ENCODE measurements at places on chromosomes 16 and 17.

GRCh38 chr17:7557775-7558543, 591 bp upstream of the TNFSF13 start:
- DNase-seq, result no peak

DNA sequence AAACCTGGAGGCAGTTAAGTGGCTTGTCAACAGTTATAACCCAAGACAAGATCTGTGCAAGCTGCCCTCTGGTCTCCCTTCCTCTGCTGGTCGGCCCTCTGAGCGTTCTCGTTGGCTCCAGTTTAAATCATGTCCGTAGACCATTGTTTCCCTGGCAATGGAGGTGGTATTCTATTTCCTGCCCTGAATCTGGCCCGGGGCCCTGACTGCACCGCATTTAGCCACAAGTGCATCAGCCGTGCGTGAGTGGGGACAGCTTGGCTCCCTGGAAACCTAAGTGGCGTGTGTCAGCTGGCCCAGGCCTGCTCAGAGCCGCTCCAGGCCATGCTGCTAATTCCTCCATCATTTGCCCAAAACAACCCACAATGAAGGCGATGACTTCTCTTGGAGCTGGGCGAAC, 15.0 kb upstream of the MYLK3 start:
- no peak for DNase-seq

GRCh38 chr17:43212641-43213490, 1.2 kb downstream of the TMEM106A start:
- DNase-seq, result no peak

DNA sequence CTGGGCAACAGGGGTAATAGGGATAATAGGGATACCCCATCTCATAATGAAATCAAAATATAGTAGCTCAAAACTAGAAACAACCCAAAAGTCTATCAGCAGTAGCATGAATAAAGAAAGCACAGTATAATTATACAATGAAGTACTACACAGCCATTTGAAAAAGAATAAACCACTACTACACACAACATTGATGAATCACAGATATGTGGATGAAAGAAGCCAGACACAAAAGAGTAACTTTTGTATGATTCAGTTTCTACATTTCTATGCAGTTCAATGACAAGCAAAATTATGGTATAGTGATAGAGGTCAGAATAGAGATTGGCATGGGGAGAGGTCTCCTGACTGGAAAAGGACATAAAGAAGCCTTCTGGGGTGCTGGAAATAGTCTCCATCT, 2.8 kb upstream of the HOXB13 start:
- no peak for DNase-seq

DNA sequence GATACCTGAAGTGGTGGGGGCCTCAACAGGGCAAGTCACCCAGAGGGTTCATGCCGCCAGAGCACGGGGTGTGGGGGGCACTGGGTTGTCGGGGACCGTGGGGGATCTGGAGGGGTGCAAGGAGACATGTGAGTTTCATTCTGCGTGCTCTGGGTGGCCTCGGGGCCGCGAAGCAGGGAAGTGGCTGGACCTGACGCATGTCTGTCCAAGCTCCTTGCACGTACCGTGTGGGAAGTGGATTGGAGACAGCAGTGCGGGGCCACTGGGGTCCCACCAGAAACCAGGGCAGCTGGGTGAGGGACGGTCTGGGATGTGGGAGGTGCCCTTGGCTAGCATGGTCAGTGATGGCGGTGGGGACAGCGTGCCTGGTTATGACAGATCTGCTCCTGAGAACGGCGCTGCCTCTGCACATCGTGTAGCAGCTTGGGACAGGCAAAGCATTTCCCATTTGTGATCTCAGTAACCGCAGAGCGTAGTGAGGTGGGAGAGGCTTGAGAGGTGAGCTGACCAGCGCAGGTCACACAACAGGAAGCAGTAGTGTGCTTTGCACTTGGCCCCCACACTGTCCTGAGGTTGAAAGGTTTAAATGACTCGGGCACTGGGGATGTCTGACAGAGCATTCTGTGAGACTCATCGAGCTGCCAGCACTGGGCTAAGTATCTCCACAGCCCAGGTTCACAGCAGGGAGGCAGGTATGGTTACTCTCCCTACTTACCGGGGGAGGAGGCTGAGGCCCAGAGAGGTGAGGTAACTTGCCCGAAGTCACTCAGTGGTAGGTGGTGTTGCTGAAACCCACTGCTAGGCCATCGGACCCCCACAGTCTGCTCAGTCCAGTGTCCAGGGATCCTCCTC, 114.4 kb downstream of the SOCS1 start:
- DNase-seq, result no peak

GRCh38 chr16:13999895-14000425, 71.2 kb upstream of the MRTFB start:
- DNase-seq, result no peak

GRCh38 chr17:29196769-29197515, 16.7 kb upstream of the MYO18A start:
- no peak for DNase-seq

GRCh38 chr17:65099941-65100315, 37.2 kb upstream of the RGS9 start:
- DNase-seq, result peak; percentile 35

DNA sequence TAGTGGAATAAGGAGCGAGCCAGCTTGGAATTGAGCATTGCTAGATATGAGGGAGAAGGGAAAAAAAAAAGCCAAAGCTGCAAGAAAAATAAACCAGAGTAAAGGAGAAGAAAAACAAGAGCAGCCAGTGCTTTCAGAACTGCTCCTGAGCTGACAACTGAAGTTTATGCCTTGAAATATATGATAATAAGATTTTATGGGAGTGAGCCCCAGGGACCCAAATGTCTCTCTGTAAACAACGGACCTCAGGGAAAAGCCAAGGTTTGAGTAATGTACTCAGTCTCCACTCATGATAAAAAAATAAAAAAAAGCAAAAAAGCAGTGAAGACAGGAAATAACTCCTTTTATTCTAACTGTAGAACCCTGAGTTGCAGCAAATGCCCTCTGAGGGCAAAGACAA, 132.6 kb downstream of the SNX11 start:
- DNase-seq, result no peak

- no peak for DNase-seq
These were observed 961 bp downstream of the AMFR start for GRCh38 chr16:56424404-56424764.

- no peak for DNase-seq
These were observed 23.7 kb upstream of the CYLD start for GRCh38 chr16:50718061-50718760.

GRCh38 chr16:78715673-78716072, 616.2 kb downstream of the WWOX start:
- DNase-seq, result no peak

- DNase-seq, result no peak
These were observed 97.2 kb downstream of the RAP1GAP2 start for GRCh38 chr17:2893422-2893914.

DNA sequence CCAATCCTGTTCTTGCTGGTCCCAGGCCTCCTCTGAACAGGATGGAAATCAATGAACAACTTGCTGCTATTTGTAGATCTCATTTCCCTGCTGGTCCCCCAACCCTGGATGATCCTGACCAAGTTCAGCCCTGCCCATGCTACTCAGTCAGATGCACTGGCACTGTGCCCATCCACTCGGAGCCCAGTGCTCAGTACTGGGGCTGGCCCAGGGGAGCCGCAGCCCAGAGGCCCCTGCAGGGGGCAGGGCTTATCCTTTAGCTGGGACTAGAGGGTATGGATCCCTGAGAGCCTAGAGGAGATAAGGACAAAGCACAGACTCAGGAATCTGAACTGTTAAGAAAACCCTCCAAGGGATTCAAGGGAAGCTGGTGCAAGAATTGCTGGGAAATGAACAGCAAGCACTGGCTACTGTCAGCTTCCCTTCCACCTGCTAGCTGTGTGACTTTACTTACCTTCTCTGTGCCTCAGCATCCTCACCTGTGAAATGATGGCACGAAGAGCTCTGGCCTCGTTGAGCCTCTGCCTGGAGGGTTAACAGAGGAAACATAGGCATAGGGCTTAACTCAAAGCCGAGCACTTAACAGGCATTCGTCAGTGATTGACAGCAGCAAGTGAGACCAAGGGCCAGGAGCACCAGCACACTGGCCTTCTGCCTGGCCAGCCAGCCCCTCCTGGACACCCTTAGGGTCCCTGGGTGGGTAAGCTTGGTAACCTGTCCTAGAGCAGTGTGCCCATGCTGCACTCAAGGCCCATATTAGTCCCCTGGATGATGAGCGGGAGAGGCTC, 29.8 kb upstream of the C1QL1 start:
- no peak for DNase-seq

DNA sequence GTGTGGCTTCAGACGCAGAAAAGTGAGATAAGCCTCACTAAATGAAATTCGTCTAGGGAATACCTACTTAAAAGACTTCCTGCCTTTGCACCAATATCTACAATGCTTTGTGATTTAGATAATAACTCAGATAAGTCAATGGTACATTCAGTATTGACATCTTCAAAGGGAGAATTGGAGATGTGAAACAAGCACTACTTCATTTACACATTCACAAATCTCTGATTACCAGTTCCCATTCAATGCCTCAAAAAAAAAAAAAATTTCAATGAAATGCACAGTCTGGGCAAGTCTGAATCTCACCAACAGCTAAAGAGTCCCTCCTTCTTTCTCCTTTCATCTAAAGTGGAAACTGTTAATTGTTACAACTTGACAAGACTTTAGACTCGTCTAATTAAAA, 3.7 kb downstream of the PHF12 start:
- DNase-seq, result no peak

DNA sequence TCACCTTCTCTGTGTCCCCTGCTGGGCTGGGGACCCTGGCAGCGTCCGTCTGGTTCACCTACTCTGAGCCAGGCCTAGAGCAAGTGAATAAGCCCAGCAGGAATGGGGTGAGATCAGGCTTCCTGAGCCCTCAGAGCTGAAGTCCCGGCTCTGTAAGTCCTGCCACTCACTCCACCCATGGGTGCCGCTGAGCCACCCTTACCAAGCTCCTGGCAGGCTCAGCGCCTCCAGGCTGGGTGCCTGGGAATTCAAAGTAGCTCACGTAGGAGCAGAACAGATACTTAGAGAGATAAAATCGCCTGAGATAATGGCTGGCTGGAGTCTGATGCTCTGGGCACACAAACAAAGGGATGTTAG, 9.8 kb upstream of the LASP1NB start:
- no peak for DNase-seq

GRCh38 chr16:1791256-1791942, 2.1 kb downstream of the IGFALS start:
- no peak for DNase-seq

- no peak for DNase-seq
These were observed 2.6 kb upstream of the N4BP1 start for GRCh38 chr16:48612611-48613010.

GRCh38 chr17:50312308-50312707, 33.6 kb upstream of the XYLT2 start:
- no peak for DNase-seq

GRCh38 chr17:17175917-17176316, 30.2 kb downstream of the PLD6 start:
- DNase-seq, result no peak

GRCh38 chr16:79001156-79001967, 599.2 kb downstream of the MAF start:
- DNase-seq, result no peak

- no peak for DNase-seq
These were observed 104.6 kb upstream of the ZFHX3 start for GRCh38 chr16:73152386-73153125.

DNA sequence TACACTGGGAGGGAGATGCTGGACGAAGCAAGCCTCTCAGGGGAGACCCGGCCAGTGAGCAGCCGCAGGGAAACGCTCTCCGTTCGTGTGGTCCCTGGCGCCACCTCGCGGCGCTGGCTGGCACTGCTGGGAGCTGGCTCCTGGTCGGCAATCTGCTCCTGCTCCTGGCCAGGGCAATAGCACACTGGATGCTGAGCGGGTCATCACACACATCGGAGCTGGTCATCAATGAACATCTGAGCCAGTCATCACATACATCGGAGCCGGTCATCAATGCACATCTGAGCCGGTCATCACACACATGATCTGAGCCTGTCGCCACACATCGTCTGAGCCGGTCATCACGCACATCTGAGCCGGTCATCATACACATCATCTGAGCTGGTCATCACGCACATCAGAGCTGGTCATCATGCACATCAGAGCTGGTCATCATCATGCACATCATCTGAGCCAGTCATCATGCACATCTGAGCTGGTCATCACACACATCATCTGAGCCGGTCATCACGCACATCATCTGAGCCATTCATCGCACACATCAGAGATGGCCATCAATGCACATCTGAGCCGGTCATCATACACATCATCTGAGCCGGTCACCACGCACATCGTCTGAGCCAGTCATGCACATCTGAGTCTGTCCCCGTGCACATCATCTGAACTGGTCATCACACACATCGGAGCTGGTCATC, 217.3 kb downstream of the RBFOX3 start:
- DNase-seq, result peak; percentile 85

- DNase-seq, result no peak
These were observed 136.9 kb downstream of the RBFOX3 start for GRCh38 chr17:79473876-79474440.

GRCh38 chr17:69763503-69763902, 311.5 kb upstream of the KCNJ16 start:
- no peak for DNase-seq

DNA sequence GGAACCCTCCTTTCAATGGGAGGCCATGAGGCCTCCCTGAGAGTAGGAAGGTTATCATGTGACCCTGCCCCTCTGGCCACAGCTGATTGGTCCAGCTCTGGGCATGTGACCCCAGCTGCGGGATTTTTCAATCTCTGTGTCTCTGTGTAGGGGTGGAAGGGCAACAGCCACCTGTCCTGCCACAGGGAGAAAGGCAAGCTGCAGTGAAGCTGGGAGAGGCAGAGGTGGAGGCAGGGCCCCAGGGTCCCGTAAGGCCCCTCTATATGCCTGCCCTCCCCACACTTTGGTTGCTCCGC, 10.9 kb downstream of the DNAAF8 start:
- no peak for DNase-seq

GRCh38 chr17:37516127-37516571, 26.5 kb downstream of the DUSP14 start:
- DNase-seq, result no peak

- no peak for DNase-seq
These were observed 50.8 kb upstream of the MAF start for GRCh38 chr16:79651363-79651762.

- DNase-seq, result no peak
These were observed 2.2 kb upstream of the CDK5R1 start for GRCh38 chr17:32484628-32485027.

Measured in HuH-7.5 (cell line).